Endodermal cell (in vitro differentiated cells): ENCODE measurements at places on chromosomes 3 and 15.

- peak; percentile 53 for DNase-seq
Measured at GRCh38 chr3:30551266-30551665, 55.1 kb upstream of the TGFBR2 start.

DNA sequence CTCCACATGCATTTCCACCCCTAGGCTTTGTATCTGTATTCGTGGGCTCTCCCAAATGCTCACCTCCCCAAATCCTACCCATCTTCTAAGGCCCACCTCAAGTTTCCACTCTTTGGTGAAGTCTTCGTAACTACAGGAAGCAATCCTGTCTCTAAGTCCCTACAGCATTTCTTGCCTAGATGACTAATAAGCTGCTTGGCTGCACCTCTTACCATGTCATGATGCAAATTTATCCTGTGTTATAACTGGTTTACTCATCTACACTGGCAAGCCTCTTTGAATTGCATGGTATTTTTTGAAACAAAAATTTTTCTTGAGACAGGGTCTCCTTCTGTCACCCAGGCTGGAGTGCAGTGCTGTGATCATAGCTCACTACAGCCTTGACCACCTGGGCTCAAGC, 73.3 kb downstream of the SETMAR start:
- DNase-seq: no peak

GRCh38 chr15:93929375-93930094, 301.8 kb upstream of the MCTP2 start:
- DNase-seq: no peak

- DNase-seq: peak; percentile 26
Measured at GRCh38 chr15:31300208-31300661, 26.4 kb upstream of the KLF13 start.

- peak; percentile 19 for DNase-seq
Measured at GRCh38 chr15:68411735-68412134, 20.2 kb downstream of the ITGA11 start.

GRCh38 chr15:64019764-64020163, 26.5 kb downstream of the DAPK2 start:
- DNase-seq: no peak

DNA sequence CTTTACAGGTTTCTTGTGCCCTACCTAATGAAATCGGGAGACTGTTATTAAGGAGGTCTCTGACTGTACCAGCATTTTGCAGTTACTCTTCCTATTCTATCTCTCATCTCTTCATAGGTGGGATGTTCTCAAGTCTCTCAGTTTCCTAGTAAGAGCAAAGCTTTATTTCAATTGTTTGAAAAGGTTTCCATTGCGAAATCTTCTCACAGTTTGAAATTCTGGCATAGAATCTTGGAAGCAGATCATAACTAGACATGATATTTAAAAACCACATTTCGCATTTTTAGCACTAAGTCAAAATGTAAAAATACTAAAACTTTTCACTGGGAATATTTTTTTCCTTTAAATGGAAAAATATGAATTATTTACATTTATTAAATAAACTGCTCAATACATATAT, 1311.4 kb downstream of the ROBO2 start:
- no peak for DNase-seq

DNA sequence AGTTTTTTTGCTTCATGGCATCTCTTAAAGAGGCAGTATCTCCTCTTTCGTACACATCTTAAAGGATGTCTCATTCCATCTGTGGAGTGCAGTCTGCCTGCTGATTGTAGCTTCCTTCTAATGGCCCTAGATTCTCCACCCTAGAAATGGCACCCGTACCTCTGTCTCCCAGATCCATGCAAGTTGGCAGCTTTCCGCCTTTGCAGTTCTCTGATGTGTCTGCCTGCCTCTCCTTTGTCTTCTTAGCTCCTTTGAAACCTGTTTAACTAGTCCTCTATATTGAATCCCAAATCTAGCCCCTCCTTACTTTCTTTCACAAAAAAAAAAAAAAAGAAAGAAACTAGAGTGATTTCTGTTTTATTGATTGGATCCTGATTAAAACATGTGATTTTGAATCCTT, 1025.0 kb downstream of the ZPLD1 start:
- no peak for DNase-seq

DNA sequence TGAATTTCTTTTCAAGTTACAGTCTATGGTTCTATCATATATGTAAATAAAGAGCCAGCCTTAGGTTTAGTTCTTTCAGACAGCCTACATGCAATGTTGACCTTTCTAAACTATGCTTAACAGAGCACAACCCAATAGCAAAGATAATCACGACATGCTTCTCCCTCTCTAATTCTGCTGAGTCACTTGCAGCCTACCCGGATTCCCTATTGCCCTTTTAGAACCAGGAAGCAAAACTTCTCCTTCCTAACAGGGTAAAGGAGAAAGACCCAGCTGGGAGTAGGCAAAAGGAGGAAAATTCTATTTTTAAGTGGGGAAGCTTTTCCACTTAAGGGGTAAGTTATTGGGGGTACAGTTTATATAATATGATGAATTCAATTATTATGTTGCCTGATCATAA, 79.3 kb downstream of the SLC7A14 start:
- no peak for DNase-seq

- no peak for DNase-seq
Measured at GRCh38 chr3:106514431-106514830, 645.6 kb upstream of the CBLB start.

DNA sequence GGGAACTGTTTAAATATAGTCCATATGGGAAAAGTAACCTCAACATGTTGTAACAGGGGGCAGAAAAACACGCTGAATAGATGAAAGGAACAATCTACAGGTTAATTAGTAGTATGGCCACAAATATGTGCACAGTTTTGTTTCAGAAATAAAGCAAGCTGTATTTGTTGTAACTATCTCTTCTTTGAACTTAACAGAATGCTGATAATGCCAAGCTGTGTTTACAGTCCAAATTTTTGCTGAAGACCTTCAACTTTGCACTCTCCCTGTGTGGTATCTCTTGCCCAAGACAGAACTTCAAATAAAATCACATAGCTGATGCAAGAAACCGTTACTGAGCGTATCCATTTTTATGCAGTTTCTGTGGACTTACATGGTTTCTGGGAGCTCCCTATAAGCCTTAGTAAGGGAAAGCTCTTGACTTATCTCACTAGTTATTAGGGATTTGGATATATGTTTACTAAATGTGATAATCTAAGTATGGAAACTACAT, 425.4 kb upstream of the TPRG1 start:
- DNase-seq: no peak
